ENCODE measurements at places on chromosomes 1 and 21.

GRCh38 chr1:9726406-9726805 is 74.9 kb downstream of the PIK3CD start:
- DNase-seq, result no peak

- no peak for DNase-seq
Measured at GRCh38 chr21:44797775-44798174, 3.8 kb downstream of the UBE2G2 start.

DNA sequence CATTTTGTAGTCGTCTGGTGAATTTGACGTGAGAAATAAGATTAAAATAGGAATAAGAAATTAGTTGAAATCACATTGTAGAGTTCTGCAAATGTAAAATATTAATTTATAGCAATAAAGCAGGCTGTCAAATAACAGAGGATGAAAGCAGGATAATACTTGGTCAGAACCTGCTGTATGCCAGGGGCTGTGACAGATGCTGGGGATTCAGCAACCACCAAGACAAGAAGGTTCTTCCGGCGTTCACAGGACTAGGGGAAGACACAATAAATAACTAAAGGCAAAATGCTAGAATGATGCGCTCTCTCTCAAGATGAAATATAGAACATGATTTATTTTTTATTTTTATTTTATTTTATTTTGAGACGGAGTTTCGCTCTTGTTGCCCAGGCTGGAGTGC is 6.8 kb upstream of the PARK7 start:
- DNase-seq, result no peak

DNA sequence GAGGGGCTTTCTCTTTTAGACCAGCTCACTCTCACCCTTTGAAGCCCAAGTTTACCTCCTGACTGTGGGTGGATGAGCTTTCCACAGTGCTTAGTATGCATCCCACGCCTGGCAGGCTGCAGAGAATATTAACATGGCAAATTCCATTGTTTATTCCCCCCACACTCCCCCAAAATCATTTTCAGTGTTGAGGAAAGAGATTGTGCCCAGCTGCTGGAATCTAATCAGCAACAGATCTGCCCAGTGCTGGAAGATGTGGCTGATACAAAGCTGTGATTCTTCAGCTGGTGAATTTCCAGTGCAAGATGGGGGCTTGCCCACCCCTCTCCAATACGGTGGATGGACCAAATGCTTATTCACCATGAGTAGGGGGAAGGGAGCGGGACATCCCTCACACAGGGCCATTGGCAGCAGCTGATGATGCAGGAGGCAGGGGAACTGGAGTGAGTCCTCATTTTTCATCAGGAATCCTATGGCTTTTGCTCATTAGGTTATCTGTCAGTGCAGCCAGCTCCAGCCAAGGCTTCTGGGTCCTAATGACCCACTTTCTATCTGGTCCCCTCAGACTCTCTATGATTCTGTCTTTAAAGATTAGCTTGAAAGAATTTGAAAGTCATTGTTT is 39.7 kb upstream of the KCNA3 start:
- no peak for DNase-seq

DNA sequence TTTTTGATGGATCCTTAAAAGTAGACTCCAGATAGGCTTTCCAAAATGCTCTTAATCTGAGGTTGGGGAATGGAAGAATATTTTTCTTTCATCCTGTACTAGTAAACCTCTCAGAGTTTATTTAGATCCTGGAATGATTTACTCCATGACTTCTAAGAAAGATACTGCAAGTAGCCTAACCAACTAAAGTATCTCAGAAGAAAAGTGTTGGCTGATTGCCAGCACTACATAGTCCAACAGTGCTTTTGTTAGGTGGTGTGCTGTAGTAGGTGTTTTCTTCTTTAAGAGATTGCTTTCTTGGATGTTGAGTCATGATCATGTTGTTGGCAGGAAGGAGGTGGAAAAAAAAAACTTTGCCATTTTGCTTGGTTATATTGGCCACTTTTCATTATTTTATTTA is 119.8 kb downstream of the OSBPL9 start:
- DNase-seq, result no peak

GRCh38 chr21:17343055-17343454 is 169.8 kb upstream of the CXADR start:
- DNase-seq, result no peak

- no peak for DNase-seq
Measured at GRCh38 chr1:87219626-87220025, 109.1 kb upstream of the LMO4 start.

Measured in NT2/D1 (cell line).